ENCODE measurements at places on chromosomes 11 and 22.

DNA sequence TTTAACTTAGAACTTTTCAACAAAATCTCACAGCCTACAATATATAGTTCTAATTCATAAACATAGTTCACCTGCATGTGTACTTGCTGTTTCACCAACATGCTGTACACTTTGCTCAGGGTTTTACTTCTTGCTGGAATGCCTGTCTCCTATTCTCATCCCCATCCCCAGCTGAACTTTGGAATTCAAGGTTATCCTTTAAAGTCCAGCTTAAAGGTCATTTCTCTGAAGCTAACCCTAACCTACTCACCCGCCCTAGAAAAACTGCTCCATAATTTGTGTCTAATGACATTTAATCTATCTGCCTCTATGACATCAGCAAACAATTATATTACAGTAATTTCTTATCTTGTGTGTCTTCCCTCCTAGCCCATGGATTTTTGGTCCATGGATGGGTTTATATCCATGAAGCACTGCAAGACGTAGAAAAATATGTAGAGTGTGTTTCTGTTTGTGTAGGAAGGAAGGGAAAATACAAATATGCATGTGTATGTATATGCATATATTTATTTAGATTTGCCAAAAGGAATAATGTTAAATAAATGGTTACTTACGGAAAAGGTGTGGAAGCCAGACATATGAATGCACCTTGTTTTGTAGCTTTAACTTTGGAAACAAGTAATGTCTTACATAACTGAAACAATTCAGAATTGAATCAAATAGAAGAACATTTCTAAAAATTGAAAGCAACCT lies 99.5 kb upstream of the APOA1 start:
- no peak for DNase-seq

DNA sequence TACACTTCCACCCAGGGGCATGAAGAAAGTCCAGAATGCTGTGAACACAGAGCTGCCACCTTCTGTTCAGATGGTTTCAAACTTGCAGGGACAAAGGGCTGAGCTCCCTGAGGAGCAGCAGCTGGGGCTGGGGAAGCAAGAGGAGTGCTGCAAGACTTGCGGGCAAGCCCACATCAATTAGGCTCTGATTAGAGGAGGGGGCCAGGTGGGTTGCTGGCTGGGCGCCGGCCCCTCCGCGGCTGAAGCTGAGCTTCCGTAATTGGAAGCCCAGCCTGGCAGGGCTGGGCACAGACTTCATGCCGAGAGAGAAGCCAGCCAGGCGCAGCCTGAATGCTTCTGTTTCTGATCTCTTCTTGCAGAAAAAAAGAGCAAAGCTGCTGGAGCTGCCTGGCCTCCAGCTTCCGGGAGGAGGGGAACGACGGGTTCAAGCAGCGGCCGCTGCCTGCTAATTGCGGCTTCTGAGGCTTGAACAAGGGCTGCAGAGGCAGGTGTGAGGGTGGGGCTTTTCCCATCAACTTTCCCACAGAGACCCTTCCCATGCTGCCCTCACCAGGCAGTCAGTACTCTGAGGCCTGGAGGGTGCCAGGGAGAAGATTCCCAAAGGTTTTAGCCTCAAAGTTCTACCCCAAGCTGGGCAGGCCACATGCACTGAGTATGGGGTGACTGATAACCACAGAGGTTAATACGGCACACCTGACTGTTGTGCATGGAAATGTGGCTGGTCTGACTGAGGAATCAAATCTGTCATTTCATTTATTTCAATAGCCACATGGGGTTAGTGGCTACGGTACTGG lies 91.1 kb upstream of the LMO1 start:
- no peak for DNase-seq

DNA sequence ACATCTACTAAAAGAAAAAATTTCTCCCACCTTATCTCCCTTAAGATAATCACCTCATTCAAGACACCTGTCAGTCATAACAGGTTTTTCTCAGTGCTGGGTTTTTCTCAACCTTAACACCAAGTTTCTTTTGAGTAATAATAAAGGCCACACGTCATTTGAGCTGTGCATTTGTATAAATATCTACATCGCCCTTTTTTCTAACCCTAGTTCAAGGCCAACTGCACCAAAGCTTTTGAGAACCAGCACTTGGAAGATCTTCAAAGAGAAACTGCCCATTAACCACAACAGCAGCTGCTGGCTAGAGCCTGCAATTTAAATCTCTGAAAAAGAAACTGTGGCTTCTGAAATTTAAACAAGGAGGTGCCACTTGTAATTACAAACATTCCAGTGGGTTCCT lies 6.9 kb downstream of the CADM1 start:
- peak; percentile 34 for DNase-seq

GRCh38 chr11:38305682-38306081 lies 1707.6 kb upstream of the RAG2 start:
- peak; percentile 27 for DNase-seq

- DNase-seq: no peak
Measured at GRCh38 chr11:491358-491757, 15.7 kb downstream of the RNH1 start.

- DNase-seq: peak; percentile 69
Measured at GRCh38 chr11:126146454-126147192, 64.8 kb downstream of the RPUSD4 start.

- no peak for DNase-seq
Measured at GRCh38 chr11:135027461-135027860, 615.4 kb upstream of the B3GAT1 start.

- DNase-seq: no peak
Measured at GRCh38 chr11:125398994-125399640, 96.9 kb downstream of the FEZ1 start.

DNA sequence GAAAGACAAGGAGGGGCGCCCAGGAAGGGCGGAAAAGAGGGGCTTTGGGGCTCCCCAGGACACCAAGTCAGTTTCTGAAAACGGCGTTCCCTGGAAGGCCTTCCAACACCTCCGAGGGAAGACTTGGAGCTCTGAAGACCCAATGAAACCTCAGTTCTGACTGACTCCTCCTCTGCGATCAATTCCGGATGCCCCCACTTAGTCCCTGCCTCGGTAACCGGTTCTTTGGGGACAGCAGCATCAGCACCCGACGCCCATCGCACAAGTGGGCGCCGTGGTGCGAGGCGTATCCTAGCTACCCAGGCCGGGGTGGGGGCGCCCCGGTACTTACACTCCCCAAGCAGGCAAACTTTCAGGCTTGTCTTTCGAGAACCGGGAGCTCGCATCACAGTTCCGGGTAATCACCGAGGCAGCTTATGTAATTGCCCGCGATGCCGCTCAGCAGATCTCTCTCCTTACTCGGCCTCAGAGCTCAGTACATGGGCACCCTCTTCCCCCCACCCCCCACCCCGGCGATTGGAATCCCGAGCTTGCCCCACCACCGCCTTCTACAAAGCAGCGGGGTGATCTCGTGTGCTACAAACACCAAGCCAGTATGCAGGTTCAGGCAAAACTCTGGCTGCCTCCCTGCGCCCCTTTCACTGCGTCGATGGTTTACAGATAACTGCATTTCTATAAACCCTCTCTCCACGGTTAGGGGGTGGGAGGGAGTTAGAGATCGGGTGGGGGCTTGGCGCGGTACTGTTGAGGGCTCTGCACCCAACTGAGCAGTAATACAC lies 2.0 kb downstream of the TENM4 start:
- peak; percentile 64 for DNase-seq

GRCh38 chr11:10004526-10005113 lies 289.4 kb downstream of the SBF2 start:
- no peak for DNase-seq

DNA sequence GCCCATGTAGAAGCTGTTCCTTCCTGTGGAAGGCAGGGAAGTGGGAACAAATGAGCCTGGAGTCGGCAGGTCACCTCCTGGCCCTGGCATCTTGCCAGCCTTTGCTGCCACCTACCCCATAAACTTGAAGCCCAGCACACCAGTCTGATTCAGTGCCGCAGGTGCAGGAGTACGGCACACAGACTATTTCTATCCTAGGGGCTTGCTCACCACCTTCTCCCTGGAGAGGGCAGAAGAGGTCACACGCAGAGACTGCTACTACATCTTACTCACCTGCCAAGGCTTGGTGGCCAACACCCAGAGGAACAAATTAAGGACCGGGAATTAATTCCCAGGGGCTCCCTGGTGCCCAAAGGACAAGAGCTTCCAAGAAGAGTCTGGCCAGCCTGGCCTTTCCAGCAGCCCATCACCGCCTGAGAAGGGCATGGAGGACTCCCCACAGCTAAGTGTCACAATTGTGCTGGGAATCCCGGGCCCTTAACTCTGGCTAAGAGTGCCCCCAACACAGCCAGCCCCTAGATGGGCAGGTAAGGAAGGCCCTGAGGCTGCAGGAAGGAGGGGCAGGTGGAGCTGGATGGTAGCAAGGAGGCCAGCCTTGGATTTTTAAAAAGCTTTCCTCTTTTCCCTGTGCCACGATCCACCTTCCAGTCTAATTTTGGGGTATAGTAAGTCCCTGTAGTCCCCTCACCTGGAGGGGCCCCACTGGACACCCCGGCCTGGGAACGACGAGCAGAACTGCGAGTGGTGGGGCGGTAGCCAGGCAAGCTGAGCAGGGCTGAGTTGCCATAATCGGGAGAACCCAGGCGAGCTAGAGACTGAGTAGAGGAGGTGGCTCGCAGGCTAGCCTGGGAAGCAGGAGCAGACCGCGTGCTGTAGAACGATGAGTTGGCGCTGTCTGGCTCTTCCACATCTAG lies 6.9 kb downstream of the IL18BP start:
- DNase-seq: no peak

DNA sequence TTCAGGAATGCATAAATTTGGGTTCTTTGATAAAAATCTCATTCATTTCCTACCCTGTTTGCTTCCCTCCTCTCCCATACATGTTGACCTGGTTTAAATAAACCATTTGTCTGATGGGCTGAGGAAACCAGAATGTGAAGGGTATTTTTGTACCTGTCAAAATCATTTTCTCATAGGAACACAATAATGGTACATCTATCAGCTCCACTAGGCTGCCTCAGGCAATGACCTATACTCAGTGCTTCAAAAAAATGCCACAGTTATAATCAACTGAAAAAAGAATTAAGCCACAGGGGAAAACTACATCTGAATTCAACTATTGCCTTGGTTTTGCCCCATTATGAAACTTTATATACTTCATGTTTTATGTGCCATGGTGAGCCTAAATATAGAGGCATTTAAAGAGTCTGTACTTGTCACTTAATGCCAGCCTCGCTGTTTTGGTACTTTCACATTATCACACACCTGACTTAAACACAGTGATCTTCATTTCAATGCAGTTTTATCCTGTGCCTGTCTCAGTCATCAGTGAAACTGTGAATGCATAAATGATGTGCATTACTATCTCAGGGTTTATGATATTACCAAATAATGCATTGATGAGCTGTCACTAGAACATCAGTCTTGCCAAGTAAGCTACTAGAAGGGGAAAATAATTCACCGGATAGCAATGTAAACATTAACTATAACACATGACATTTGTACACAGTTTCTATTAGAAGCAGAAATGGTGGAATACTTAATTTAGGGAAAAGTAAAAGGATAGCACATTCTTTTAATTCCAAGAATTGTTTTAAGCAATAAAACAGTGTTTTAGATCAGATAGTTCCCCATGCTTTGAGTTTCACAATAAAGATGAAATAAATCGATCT lies 92.7 kb downstream of the MSANTD4 start:
- no peak for DNase-seq

DNA sequence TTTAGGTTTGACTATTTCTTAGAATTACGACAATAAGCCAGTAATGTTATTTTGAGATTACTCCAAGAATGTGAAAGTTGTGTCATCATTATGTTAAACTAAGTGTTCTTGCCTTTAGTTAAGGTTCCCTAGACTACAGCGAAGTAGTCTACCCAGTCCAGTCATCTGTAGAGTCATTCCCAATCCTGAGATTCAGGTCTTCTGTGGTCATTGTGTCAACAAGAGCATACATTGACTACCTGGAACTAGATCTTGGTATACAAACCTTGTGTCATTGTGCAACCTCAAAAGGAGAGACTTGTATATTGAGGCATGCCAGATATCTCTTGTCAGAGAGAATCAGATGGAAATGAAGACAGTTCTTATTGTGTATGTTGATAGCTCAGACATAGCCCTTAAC lies 115.9 kb downstream of the ATM start:
- DNase-seq: no peak

DNA sequence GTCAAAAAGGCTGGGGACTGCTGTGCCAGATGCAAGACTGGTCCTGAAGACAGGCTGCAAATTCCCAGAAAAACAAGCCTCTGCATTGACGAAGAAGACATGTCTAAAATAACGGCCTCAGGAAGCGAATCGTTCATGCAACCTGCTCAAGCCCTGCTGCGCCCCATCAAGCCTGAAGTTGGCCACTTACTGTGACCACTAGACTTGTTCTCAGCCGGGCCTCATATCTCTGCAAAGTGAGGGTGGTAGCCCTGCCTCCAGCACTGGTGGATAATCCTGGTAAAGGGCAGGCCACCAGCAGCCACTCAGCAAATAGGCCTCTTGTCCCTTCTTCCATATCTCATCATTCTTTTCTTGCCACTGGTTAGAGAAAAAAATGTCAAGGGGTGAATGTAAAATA lies 11.8 kb downstream of the LTO1 start:
- DNase-seq: no peak

GRCh38 chr11:107563702-107564101 lies 1.8 kb downstream of the ALKBH8 start:
- DNase-seq: peak; percentile 42

- peak; percentile 8 for DNase-seq
Measured at GRCh38 chr11:117859488-117860112, 16.9 kb downstream of the FXYD6 start.

DNA sequence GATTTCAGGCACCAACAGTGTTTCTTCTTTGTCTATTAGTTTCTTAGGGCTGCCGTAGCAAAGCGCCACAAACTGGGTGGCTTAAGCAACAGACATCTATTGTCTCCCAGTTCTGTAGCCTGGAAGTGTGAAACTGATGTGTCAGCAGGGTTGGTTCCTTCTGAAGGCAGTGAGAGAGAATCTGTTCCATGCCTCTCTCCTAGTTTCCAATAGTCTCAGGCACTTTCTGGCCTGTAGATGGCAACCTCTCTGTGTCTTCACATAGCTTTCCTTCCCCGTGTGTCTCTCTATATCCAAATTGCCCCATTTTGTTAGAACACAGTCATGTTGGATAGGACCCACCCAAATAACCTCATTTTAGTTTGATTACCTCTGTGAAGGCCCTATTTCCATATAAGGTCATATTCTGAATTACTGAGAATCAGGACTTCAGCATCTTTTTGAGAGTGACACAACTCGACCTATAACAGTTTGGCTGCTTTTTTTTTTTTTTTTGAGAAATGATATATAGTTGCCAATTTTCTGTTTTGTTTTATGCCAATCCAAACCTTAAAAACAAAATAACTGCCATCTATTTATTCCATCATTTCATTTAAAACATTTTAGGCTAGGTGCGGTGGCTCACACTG lies 108.2 kb downstream of the SLC36A4 start:
- DNase-seq: no peak

DNA sequence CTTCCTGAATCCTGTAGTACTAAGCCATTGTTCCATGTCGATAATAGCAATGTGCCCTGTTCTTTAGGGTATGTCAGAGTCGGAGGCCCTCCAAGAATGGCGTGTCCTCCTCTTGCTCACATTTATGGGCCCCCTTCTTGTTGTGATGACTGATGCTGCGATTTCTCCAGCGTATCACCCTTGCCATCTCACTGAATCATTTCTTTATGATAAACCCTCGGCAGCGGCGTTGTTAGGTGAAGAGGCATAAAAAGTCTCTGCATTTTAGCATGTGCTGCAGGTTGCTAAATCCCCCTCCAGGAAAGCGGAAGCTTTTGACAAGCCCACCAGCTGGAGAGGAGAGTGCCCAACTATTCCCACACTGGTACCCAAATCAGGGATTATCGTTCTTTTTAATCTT lies 1045.3 kb downstream of the BRD1 start:
- no peak for DNase-seq
